Right ventricle myocardium superior (tissue), 1 donor: ENCODE measurements at places on chromosomes 2 and 18. TPM values are rescaled to one million over a fixed set of nuclear protein-coding genes. Genes with fewer than 3 reads are reported as not detected.

DNA sequence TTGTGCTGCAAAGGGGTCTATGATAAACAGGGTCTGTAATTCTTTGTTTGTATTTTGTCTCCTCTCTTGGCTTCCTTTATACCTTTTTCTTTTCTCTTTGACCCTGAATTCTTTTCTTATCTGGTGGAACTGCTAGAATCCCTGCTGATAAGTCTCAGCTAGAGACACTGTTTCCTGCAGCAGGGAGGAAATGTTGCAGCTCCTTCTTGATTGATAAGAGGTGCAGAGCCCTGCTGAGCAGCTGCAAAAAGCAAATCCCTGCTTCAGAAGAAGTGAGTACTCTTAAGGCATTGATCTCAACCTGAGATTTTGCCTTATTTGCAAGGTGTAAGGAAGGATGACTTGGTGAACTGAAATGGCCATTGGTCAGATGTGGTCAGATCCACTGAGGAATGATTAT, 167.8 kb downstream of the NUP35 start:
- DNase-seq = no peak

The TDRD15 gene
- total RNA-seq = not detected

DNA sequence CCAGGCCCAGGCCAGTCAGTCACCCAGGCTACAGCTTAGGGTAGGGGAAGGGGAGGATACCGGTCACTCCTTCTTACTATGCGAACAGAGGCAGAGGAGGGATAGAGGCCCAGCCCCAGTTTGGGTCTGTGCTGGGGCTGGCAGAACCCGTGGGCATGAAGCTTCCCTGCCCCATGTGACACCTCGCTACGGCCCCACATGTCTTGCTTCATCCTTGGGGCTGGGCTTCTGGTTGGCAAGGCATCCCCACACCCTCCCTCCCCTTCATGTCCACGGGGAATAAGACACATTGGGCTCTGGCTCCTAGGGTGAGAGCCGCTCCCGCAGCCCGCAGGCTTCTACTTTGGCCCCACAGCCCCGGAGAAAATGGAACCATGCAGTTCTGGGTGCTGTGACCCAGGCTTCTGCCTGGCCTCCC, 32.4 kb downstream of the HS1BP3 start:
- DNase-seq = peak; percentile 61

The MRPL33 gene
- 356 TPM for total RNA-seq

GRCh38 chr2:74051504-74051903, 66.8 kb downstream of the TET3 start:
- DNase-seq = no peak

GRCh38 chr2:136049011-136049742, 63.8 kb upstream of the DARS1 start:
- no peak for DNase-seq

The ALKAL2 gene
- total RNA-seq = not detected

- no peak for DNase-seq
Measured at GRCh38 chr2:242031481-242032019, 162.0 kb downstream of the RTP5 start.

The UGT1A4 gene
- total RNA-seq = not detected

GRCh38 chr2:217402761-217403383, 543.0 kb upstream of the TNP1 start:
- DNase-seq = peak; percentile 52

- no peak for DNase-seq
Measured at GRCh38 chr18:3233004-3233403, 13.2 kb upstream of the MYOM1 start.

DNA sequence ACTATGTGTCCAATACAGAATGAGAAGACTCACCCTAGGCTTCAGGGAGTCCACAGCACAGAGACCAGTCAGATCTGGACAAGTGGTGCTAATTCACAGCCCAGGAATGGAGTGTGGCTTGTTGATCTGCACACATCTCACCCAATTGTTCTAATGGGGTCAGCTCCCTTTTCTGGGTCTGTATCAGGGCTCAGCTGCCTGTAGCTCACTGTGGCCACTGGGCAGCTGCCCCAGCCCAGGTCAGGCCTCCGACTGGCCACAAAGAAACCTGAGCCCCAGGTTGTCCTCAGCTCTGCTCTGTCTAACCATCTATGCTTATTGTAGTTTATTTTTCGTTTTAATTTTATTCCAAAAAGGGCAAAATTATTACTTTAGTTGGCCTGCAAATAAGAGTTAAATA, 202.3 kb upstream of the RAB6C start:
- no peak for DNase-seq

- DNase-seq = no peak
Measured at GRCh38 chr2:161243312-161243711, 64.9 kb upstream of the PSMD14 start.

GRCh38 chr18:59907172-59907571, 7.4 kb downstream of the PMAIP1 start:
- no peak for DNase-seq

- DNase-seq = no peak
Measured at GRCh38 chr2:30733876-30734520, 73.2 kb downstream of the CAPN13 start.

- no peak for DNase-seq
Measured at GRCh38 chr2:149606251-149606811, 18.8 kb upstream of the MMADHC start.

DNA sequence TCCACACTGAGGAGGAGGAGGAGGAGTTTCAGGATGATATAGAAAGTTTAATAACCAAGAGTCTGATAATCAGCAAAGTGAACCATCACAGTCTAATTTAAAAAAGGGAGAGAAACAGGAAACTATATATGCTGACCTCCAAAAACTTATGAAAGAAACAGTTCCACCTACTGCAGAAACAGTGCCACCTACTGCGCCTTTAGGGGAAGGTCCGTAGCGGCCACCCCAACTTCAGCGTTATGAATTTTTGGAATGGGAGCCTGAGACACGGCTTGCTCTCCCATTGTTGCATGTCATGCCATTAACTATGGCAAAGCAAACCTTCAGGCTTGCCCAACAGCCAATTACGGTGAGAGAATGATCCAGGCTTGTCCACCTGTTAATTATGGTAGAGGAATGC, 1719.2 kb upstream of the LRRTM1 start:
- no peak for DNase-seq
